ENCODE measurements at places on chromosomes 7 and 10. TPM values are rescaled to one million over a fixed set of nuclear protein-coding genes. Genes with fewer than 3 reads are reported as not detected.

- DNase-seq = no peak
Measured at GRCh38 chr7:46397591-46397990, 476.5 kb upstream of the IGFBP3 start.

GRCh38 chr10:30046476-30046875, 12.9 kb downstream of the JCAD start:
- no peak for DNase-seq

DNA sequence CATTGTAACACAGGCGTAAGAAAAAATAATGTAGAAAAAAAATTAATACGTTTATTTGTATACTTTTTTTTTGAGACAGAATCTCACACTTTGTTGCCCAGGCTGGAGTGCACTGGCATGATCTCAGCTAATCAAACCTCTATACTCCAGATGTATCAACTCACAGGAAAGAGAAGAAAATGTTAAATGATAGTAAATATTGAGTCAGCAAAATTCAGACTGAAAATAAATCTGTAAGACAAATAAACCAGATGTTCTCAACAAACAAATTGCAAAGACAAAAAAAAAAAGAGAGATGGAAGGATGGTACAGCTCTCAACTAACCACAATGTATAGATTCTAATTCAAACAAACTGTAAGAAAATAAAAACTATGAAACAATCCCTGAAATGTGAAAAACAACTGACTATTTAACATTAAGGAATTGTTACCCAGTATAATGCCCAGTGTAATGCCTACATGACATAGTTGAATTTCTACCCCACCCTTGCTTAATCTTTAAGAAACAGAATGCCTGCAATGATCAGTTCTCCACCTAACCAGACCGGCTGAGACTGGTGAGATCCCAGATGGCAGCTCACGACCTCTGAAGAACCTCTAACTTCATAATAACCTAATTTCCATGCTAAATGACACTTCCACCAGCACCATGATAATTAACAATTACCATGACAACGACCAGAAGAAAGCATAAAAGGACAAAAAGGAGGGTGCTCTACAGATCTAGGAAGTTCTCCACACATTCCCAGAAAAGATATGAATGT, 272.0 kb upstream of the GNAI1 start:
- DNase-seq = no peak

GRCh38 chr7:318878-319661, 29.1 kb downstream of the FOXL3 start:
- DNase-seq = no peak

GRCh38 chr7:151367284-151367683, 25.7 kb downstream of the NUB1 start:
- DNase-seq = no peak

GRCh38 chr7:68744036-68744435, 854.2 kb upstream of the AUTS2 start:
- DNase-seq = no peak

DNA sequence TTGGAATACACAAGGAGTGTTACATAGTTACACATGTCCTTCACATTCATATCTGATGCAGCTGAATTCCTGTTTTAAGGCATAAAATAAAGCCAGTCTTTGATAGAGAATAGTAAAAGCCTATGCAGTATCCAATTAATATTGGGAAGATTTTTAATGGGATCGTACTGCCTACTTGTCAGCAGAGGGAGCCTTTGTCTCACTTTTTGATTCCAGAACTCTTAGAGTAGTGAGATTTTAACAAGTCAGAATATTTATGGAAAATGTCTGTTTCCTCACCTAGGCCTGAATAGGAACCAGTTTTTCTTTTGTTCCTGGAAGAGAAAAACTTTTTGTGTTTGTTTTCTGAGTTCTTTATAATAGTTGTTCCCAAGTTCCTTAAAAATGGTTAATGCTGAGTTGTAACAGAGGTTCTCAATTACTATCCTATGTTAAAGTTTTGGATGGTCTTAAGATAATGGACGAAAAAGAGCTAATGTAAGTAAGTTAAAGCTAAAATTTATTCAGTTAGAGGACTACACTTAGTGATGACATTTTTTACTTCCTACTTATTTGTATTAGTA, 114.0 kb downstream of the BBS9 start:
- DNase-seq = no peak

DNA sequence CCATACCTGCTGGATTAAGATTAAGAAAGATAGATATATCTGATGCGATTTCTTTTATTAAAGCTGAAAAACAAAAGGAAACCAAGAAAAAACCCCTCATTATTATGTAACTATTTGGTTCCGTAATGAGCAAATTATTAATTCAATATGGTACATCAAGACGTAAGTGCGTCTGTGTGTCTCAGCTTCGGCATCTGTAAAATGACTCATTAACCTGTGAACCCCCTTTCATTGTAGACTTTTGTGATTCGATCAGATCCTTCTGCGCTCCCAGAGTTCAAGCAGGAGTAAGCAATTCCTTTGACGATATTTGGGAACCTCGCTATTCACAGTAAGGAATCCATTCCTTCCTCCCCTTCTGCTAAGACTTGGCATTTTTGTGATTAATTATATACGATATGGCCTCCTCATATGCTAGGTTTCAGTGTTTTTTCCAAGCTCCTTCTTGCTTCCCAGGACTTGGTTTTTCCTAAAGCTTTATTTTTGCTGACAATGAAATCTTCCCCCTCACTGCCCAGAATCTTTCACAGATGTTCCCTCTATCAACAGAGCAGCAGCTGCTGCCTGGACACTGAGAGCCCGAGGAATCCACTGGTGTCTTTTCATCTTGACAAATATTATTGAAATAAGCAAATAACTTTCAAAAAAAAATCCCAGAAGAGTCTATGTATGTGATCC, 171.7 kb upstream of the CELF2 start:
- no peak for DNase-seq

DNA sequence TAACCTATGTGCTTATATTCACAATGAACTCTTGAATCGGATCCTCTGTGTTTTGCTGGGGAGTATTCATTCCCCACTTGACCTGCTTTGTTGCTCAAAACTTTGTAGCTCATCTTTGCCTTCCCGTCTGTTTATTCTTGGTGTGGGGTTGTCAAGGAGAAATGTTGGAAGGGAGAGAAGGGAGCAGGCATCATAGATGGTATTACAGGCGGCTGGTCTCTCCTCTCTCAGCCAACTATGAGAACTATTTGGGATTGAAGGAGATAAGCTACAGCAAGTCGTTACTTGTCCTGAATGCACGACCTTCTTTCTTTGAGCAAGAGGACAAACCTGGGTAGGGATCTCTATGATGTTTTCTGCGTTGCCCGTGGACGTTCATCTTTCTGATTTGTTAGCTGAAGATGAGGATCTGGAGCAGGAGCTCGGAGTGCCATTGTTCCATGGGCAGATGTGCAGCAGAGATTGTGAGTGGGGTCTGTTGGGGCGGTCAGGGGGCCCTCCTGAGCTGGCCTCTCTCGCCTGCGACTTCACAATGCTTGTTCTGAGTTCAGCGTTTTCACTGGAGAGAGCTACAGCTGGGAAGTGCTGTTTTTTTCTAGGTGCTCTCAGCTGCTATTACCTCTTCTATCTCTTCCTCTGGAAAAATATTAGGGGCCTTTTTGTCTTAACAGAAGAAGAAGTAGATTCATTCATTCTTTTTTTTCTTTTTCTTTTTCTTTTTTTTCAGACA, 126.9 kb upstream of the KLF6 start:
- DNase-seq = no peak

GSDME gene
- total RNA-seq = 2.5 TPM

RFC2 gene
- total RNA-seq = 56.6 TPM

FRMD4A gene
- 1.4 TPM for total RNA-seq
